ENCODE measurements at places on chromosomes 13 and 19. TPM values are rescaled to one million over a fixed set of nuclear protein-coding genes. Genes with fewer than 3 reads are reported as not detected.

Gene GPR12
- total RNA-seq = 0.33 TPM

Gene RFPL4A
- total RNA-seq = not detected

- H3K27me3 ChIP-seq = no peaks in the 10 kb centered on the region
- H3K4me1 ChIP-seq = no peaks in the 10 kb centered on the region
These were observed 222.9 kb downstream of the RFC3 start for GRCh38 chr13:34040863-34041262.

Gene ZNF85
- 3.7 TPM for total RNA-seq

Gene ZNF17
- total RNA-seq = 10.5 TPM

GRCh38 chr13:110216006-110216397, 91.0 kb downstream of the COL4A1 start:
- peak overlapping the region; percentile 11 for H3K27ac ChIP-seq
- H3K4me3 ChIP-seq = no peak overlapping the region
- no peak for DNase-seq
- no peaks in the 10 kb centered on the region for H3K36me3 ChIP-seq
- H3K27me3 ChIP-seq = no peaks in the 10 kb centered on the region

Gene IRGC
- total RNA-seq = not detected

Gene FXYD7
- not detected for total RNA-seq

Gene FAM216B
- total RNA-seq = not detected

Gene CASP14
- not detected for total RNA-seq

Gene VSTM1
- total RNA-seq = not detected
